Peyer's patch (tissue), 4 donors: ENCODE measurements at places on chromosomes 3 and 15. TPM values are rescaled to one million over a fixed set of nuclear protein-coding genes. Genes with fewer than 3 reads are reported as not detected.

DNA sequence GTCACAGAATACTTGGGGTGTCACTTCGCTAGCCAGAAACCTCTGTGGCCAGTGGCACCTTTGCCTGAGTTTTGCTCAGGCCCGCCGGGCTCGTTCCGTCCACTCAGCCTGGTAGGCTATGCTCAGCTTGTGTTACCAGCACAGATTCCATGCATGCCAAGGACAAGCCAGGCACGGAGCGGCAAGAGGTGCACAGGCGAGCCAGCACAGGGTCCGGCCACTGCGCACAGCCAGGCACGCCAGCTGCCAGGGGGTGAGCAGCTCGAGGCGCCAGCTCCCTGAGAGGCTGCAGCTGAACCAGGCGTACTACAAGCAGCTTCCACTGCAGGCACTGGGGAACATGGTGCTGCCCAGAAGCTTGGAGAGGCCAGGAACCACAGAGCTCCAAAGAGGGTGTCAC is 14.7 kb downstream of the PCYT1A start:
- no peaks in the 10 kb centered on the region for H3K27me3 ChIP-seq
- no peaks in the 10 kb centered on the region for H3K4me1 ChIP-seq
- no peak overlapping the region for H3K27ac ChIP-seq
- no peak for DNase-seq

- H3K27me3 ChIP-seq = no peaks in the 10 kb centered on the region
- DNase-seq = no peak
- no peaks in the 10 kb centered on the region for H3K36me3 ChIP-seq
- H3K27ac ChIP-seq = no peak overlapping the region
Measured at GRCh38 chr3:190865419-190865818, 2.9 kb upstream of the GMNC start.

DNA sequence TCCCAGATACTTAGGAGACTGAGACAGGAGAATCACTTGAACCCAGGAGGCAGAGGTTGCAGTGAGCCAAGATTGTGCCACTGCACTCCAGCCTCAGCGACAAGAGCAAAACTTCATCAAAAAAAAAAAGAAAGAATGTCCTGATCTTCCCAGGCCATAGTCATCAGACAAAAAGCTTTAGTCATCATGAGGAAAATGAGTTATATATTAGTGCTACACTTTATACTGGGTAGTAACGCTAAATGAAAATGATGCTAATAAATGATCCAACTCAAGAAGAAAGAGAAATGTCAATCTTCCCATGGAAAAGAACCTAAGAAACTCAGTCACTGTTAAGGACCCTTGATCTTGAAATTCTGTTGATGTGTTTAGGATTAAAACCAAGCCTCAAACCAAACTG is 26.3 kb upstream of the TRIM59 start:
- no peaks in the 10 kb centered on the region for H3K4me1 ChIP-seq
- DNase-seq = no peak
- no peak overlapping the region for H3K27ac ChIP-seq
- H3K27me3 ChIP-seq = no peaks in the 10 kb centered on the region
- H3K4me3 ChIP-seq = no peak overlapping the region

DNA sequence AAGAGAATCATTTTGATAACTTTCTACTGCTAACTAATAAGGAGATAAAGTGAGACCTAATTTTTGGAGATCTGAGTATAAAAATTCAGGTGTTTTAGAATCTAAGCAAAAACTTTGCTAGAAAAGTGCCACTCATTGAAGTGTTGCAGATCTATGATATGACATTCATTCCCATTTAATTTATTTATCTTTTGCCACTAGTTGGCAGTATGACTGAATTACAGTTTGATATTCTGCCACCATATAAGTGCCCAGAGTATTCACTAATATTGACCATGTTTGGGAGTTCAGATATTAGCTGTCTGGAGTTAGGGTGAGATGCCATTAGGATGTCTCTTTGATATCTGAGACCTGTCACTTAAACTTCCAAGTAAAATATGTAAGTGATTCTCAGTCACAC is 251.3 kb upstream of the GBE1 start:
- no peaks in the 10 kb centered on the region for H3K27me3 ChIP-seq
- no peaks in the 10 kb centered on the region for H3K4me1 ChIP-seq
- no peaks in the 10 kb centered on the region for H3K36me3 ChIP-seq

DNA sequence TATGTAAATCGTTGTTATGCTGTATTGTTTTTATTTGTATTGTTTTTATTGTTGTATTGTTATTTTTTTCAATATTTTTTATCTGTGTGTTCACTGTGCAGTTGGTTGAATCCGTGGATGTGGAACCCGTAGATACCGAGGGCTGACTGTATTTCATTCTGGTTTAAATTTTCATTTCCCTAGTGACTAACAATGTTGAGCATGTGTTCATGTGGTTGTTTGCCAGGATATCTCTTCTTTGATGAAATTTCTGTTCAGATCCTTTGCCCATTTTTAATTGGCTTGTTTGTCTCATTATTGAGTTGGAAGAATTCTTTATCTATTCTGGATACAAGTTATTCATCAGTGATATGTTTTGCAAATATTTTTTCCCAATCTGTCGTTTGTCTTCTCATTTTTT is 29.7 kb downstream of the STOML1 start:
- H3K4me3 ChIP-seq = no peak overlapping the region
- H3K36me3 ChIP-seq = no peaks in the 10 kb centered on the region
- no peaks in the 10 kb centered on the region for H3K27me3 ChIP-seq
- no peak for DNase-seq

DNA sequence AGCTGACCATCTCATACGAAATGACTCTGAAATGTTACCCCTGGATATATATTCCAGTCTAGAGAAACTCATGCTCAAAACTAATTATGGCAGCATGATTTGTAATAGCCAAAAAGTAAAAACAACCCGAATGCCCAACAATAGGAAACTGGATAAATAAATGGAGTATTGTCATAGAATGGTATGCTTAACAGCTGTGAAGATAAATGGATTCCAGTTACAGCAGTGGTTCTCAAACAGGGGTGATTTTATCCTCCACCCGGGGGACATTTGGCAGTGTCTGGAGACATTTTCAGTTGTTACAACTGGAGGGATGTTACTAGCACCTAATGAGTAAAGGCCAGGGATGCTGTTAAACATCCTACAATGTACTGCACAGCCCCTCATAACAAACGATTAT is 52.3 kb upstream of the PIAS1 start:
- no peak overlapping the region for H3K4me3 ChIP-seq
- no peak overlapping the region for H3K27ac ChIP-seq
- H3K36me3 ChIP-seq = no peaks in the 10 kb centered on the region
- DNase-seq = no peak
- no peaks in the 10 kb centered on the region for H3K4me1 ChIP-seq
- H3K27me3 ChIP-seq = no peaks in the 10 kb centered on the region

DNA sequence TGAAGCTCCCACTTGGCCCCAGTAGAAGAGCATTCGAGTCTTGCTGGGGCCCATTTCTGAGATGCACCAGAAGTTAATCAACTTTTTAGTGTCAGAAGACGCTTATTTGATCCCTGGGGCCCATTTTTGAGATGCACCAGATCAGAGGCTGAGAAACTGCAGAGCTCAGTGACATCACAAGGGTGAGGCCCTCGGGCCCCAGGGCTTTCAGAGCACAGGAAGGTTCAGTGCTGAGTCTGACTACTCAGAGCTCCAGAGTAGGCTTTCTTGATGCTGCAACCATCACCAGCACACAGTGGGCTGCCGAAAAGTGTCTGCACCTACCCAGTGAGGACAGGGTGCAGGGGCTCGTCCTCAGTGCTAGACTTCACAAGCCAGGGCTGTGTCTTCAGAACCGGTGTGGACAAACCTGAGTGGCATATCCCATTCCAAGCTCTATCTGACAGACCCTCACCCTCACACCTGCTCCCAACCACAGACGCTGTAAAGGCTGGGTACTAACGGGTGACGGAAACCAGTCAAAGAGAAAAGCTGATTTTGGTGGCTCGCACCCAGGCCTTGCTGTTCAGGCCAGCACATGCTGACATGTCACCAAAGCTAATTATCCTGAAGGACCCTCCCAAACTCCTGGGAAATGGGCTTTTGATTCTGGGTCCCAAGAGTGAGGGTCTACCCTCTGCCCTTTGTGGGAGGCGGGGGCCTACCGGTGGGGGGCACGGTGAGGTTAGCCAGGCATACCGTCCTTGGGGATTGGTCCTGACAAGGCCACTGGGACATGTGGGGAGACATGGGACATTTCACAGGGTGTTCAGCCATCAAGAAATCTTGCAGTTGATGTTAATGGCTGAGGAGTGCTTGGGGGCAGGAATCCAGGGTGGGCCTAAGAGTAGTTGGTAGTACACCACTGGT is 83.0 kb downstream of the PDCD6IP start:
- no peak for DNase-seq
- no peak overlapping the region for H3K4me3 ChIP-seq
- no peaks in the 10 kb centered on the region for H3K36me3 ChIP-seq
- H3K27me3 ChIP-seq = no peaks in the 10 kb centered on the region
- no peak overlapping the region for H3K27ac ChIP-seq

Gene MB21D2
- total RNA-seq = 6.6 TPM
